ENCODE measurements at places on chromosomes 4 and X. TPM values are rescaled to one million over a fixed set of nuclear protein-coding genes. Genes with fewer than 3 reads are reported as not detected.

The SPANXN2 gene
- total RNA-seq, result not detected

DNA sequence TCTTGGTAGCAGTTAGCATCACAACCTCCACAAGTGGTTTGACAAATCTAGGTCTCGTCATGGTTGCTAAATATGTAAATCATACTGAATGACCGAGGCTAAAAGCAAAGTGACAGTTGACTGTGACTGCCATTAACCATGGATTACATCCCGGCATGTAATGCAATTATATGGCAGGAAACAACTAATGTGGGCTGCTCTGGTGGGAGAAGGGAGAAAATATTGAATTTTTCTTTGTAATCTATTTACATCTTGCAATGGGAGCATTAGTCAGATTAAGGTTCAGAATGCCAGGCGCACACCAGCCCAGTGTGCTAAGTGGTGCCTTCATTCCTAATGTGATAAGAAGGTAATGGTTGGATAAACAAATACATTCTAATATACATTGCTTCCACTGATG, 35.8 kb downstream of the UNC5C start:
- no peak for DNase-seq

- DNase-seq, result no peak
Observed at GRCh38 chrX:15908603-15909290, 54.1 kb upstream of the AP1S2 start.

DNA sequence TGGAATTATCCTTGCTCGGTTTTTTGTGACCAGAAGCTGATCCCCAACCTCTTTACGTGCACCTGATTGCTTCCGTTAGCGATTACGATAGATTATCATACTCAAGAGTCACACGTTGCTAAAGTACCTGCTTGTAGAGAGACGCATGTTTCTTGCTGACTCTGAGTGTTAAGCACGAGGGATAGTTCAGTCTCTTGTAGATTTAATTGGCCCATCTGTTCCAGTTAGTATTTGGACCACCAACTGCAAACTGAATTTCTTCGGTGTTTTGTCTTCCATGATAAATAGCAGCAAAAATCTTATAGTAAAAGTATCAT, 516 bp upstream of the COX18 start:
- no peak for DNase-seq

The HPSE gene
- 15.5 TPM for total RNA-seq

- no peak for DNase-seq
Observed at GRCh38 chrX:118904664-118905063, 69.8 kb upstream of the LONRF3 start.

- no peak for DNase-seq
Observed at GRCh38 chr4:184255361-184255760, 37.7 kb upstream of the ENPP6 start.

The CT47B1 gene
- total RNA-seq, result not detected

DNA sequence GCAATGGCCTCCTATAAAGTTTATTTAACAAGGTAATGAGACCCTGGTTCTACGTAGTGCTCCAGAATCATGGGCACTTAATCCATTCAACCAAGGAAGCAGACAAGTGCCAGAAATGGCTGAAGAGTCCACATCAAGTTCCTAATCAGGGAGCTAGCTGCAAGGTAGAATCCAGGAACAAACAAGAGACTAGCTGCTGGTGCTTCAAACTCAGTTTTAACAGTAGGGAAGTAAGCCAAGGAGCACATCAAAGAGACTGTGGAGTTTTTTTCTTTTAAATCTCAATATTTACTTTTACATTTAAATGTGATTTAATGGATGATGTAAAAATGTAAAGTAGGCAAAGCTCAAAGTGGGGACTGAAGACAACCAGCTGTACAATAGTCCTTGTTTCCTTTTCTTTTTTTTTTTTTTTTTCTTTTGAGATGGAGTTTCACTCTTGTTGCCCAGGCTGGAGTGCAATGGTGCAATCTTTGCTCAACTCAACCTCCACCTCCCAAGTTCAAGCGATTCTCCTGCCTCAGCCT, 630.4 kb downstream of the CCSER1 start:
- no peak for DNase-seq

- DNase-seq, result no peak
Observed at GRCh38 chrX:97168646-97169045, 284.9 kb downstream of the RPA4 start.

The MAD2L1 gene
- 10.0 TPM for total RNA-seq

GRCh38 chr4:151862766-151863165, 102.0 kb upstream of the GATB start:
- no peak for DNase-seq

The PIR gene
- 0.70 TPM for total RNA-seq

The SPATA4 gene
- not detected for total RNA-seq

The BRS3 gene
- not detected for total RNA-seq

The SH3RF1 gene
- 0.08 TPM for total RNA-seq

The ATP8A1 gene
- 54.4 TPM for total RNA-seq

- no peak for DNase-seq
Observed at GRCh38 chrX:53087388-53087831, 5.2 kb downstream of the TSPYL2 start.

DNA sequence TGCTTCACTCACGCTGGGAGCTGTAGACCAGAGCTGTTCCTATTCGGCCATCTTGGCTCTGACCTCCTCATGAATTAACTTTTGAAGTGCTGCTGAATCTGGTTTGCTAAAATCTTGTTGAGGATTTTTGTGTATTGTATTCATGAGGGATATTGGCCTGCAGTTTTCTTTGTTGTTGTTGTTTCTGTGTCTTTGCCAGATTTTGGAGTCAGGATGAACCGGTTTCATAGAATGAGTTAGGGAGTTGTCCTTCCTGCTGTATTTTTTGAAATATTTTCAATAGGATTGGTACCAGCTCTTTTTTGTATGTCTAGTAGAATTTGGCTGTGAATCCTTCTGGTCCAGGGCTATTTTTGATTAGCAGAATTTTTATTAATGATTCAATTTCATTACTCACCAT, 138.1 kb downstream of the NPFFR2 start:
- DNase-seq, result no peak

DNA sequence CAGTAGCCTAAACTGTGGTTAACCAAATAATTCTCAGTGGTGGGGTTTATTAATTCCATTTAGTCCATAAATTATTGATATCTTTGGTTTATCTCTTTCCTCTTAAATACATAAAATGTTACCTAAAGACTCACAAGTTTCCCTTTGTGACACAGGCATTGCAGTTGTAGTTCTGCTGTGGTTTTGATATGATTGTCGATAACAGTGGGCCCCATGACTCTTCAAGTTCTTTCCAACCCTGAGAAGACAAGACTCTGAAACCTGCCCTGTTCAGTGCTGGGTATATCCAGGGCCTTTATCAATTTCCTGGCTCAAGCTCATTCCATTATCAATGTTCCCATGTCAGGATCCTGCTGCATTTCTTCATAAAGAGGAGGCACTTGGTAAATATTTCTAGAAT, 117.9 kb upstream of the TBC1D9 start:
- DNase-seq, result no peak

- no peak for DNase-seq
Observed at GRCh38 chr4:39621582-39621981, 17.1 kb downstream of the SMIM14 start.

The POF1B gene
- total RNA-seq, result 0.10 TPM

DNA sequence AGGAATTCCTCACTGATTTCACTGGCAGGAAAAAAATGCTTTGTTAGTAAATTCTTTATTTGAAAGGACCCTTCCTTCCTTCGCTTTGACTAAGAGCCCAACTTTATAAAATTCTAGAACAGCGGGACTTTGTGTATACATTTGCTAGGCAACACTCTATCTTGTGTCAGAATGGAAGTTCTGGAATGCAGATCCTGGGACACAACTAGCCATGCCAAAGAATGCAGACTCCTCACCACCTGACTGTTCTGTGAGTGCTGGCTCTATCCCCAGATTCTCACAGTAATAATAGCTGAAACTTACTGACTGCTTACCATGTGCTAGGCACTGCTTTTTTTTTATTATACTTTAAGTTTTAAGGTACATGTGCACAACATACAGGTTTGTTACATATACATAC, 73.3 kb upstream of the ZDHHC15 start:
- DNase-seq, result no peak

DNA sequence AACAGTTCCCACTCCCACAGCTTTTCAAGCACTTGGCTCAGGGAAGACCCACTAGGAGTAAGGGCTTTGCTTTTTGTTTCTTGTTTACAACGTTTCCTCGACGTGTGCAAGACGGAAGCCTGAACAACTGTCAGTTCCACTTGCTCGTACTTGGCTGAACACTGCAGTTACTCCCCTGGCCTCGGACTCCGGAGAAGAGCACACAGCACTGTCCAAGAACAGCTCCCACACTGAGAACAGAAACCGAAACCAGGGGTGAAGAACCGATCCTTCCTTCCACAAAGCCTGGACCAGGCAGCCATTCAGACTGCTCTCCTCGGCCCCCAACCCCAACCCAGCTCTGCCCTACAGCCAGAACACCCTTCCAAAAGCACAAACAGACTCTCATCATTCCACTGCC, 25.5 kb downstream of the IRF2 start:
- DNase-seq, result no peak

DNA sequence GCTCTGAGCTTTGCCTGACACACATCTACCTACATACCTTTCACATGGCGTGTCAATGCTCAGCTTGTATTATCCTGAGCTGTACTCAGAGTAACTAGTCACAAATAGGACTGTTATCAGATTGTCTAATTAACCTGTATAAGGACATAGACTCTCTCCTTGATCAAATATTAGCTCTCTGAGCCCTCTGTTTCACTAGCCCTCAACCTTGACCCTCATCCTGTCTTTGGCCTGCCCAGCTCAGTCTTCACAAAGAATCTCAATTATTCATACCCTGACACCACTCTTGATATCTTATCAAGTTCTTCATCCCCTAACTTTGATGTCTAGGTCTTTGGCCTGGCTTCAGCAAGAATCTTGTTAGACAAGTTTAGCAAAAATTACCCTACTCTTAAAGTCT, 320.7 kb upstream of the PCDH7 start:
- DNase-seq, result no peak

The TMEM47 gene
- not detected for total RNA-seq

The DDX53 gene
- not detected for total RNA-seq

- no peak for DNase-seq
Observed at GRCh38 chr4:86055898-86056297, 304.0 kb downstream of the MAPK10 start.

GRCh38 chr4:1333256-1333655, 13.8 kb upstream of the UVSSA start:
- no peak for DNase-seq

The UGT2B17 gene
- total RNA-seq, result not detected

- DNase-seq, result no peak
Observed at GRCh38 chr4:35541888-35542213, 702.5 kb downstream of the ARAP2 start.

- DNase-seq, result no peak
Observed at GRCh38 chr4:23547096-23547495, 342.8 kb downstream of the PPARGC1A start.

The CXCL8 gene
- 2.8 TPM for total RNA-seq

DNA sequence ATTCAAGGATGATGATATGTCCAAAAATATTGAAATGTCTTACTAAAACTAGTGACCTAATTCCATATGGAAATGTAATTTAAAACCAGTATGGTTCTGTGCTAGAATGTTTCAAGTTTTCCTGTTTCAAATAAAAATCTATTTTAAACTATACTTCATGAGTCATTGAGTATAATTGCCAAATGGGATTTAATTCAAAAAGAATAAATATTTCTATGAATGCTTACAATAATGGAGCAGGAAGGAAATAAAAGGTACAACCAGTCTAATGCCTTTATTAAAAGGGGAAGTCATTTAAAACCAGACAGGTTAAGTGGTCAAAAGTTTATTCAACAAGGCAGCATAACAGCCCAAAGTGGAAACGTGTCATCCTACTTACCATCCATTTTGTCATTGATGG, 2347.1 kb downstream of the PCDH7 start:
- DNase-seq, result no peak

GRCh38 chr4:129223945-129224344, 128.0 kb downstream of the C4orf33 start:
- no peak for DNase-seq

DNA sequence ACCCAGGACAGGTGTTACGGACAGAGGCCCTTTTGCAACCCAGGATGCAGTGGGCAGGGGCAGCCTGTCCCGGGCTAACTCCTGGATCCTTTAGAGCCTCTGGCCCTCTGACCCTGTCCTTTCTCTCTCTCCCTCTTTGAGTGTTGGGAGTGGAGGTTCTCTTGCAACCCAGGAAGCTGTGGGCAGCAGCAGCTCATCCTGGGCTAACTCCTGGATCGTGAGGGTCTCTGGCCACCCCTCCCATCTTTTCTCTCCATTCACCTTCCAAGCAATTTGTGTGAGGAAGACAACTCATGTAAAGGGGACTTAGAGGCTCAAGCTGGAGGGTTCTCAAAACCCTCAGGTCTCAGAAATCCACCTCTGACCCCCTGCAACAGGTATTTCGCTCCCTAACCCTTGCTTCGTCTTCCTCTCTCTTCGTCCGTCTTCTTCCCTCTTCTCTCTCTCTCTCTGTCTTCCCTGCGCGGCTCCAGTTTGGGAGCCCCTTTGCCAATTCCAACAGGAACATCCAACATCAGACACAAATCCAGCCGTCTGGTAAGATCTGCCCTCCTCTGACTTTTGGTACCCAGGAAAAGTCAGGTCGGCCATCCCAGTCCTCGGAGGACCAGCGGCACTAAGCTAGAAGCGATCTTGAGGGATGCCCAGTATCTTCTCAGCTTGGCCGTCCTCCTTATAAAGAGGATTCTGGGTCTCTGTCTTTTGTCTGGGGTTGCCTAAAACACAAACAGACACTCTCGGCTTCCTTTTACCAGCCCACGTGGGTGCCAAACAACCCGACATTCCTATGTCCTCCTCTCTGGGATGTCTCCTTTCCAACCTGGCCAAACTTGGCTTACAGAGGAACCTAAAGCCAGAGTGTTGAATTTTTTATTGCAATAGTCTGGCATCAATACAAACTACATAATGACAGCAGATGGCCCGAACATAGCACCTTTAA, 7.9 kb downstream of the ASMTL start:
- DNase-seq, result no peak

- no peak for DNase-seq
Observed at GRCh38 chrX:63408050-63408449, 56.9 kb upstream of the SPIN4 start.

The BTC gene
- total RNA-seq, result not detected

- DNase-seq, result no peak
Observed at GRCh38 chrX:72554448-72555140, 18.0 kb downstream of the HDAC8 start.

DNA sequence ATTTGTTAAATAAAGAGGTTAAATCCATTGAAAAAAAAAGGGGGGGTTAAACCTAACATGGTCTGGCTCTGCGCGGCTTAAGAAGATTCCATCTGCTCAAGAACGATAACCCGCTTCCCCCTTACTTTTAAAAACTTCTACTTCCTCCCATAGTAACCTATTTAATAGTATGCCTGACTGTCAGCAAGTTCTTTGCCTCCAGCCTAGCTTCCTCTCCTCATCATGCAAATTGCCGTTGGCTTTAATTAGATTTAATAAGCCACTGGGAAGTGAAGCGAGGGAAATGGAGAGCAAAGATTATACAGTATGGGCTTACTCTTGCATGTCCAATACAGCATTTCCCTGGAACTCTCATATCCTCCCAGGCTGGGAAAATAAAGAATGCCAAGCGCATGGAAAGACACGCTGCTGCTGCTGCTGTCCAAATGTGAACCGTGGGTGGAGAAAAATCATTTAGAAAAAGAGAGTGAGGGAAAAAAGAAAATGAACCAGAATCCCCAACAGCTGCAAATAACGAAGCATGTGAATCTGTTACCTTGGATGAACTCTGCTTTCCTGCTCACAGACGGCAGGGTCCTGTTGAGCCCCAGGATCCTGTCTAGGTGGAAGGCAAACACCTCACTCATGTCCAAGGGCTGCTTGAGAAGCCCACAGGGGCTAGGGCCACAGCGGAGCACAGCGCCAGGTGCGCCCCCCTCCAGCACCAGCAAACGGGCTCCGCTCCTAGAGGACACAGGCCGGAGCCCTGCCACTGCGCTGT, 2.7 kb downstream of the GASK1B start:
- DNase-seq, result no peak

- no peak for DNase-seq
Observed at GRCh38 chr4:89506866-89507491, 199.4 kb upstream of the GPRIN3 start.

All from naive thymus-derived CD4-positive, alpha-beta T cell (primary cell).